Stimulated activated CD8-positive, alpha-beta memory T cell treated with anti-CD3 and anti-CD28 coated beads, Interleukin-15, amount 100 ng/mL, for 24 hours (primary cell): ENCODE measurements at places on chromosomes 2 and 18.

DNA sequence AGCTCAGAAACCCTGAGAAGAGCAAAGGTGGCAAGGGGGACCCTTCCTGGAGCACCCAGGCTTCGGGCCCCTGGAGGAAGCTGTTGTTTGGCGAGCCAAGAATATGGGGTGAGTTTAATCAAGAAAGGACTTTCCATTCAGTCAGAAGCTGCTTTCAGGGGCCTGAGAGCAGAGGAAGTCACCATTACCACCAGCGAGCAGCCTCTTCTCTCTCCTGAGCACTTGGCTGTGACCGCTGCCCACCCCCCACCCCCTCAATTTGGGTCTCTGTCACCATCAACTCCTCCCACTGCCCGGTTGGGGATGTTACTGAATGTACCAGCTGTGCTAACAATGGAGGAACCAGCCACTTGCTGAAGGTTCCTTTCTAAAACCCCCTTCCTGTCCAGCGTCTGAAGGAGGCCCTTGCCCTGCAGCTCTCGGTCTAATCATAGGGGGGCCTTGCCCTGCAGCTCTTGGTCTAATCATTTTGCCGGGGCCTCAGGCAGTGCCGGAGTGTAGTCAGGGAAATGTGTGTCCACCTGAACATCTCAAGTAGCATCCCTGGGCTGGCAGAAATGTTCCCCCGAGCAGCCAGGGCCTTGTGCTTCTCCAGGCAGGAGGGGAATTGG is 943 bp downstream of the INPP5D start:
- no peak for DNase-seq

DNA sequence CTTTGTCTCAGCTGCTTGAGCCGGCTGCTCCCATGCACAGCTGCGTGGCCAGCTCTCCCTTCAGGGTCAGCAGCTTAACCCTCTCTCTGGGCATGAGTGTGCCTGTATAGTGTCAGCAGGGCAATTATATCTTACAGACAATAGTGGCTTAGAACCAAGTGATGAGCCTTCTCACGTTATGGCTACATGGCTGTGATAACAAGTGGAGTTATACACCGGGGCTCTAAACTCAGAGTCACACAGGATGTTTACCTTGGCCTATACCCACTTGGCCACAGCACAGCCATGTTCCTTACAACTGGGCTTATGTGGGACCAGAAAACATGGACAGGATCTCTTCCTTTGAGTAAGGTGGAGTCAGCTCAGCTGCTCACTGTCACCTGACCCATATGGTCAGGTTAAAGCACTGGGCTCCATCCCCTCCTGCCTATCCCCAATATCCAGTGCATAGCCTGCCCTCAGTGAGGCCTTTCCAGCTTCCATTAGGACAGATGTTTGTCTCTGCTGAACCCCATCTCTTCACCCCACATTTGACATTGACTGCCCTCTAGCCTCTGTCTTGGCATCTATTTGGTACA is 294.2 kb upstream of the NCKAP5 start:
- DNase-seq: no peak

- DNase-seq: no peak
Measured at GRCh38 chr18:33369711-33370449, 70.6 kb downstream of the CCDC178 start.

GRCh38 chr2:172725746-172726145 is 9.9 kb upstream of the RAPGEF4 start:
- DNase-seq: no peak
